ENCODE measurements at places on chromosomes 6 and 20. TPM values are rescaled to one million over a fixed set of nuclear protein-coding genes. Genes with fewer than 3 reads are reported as not detected.

Gene ATRN
- total RNA-seq = 31.7 TPM

Gene DCBLD1
- total RNA-seq = 3.1 TPM

DNA sequence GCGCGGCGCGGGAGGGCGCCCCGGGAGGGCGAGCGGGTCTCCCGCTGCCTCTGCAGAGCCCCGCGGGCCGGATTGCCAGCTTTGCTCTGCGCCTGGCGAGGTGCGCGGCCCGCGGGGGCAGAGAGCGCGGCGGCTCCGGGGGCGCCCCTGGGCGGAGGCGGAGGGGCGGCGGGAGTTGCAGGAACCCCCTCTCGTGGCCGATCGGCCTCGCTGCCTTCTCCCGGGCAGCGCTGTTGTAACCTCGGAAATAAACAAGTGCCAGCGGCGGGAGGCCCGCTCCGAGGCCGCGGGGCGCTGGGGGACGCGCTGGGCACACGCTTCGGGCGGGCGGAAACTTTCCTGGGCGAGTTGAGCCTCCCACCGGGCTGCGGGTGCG, 1.2 kb downstream of the CDH4 start:
- no peak for DNase-seq

GRCh38 chr20:45115386-45115774, 406 bp upstream of the WFDC5 start:
- no peak for DNase-seq

DNA sequence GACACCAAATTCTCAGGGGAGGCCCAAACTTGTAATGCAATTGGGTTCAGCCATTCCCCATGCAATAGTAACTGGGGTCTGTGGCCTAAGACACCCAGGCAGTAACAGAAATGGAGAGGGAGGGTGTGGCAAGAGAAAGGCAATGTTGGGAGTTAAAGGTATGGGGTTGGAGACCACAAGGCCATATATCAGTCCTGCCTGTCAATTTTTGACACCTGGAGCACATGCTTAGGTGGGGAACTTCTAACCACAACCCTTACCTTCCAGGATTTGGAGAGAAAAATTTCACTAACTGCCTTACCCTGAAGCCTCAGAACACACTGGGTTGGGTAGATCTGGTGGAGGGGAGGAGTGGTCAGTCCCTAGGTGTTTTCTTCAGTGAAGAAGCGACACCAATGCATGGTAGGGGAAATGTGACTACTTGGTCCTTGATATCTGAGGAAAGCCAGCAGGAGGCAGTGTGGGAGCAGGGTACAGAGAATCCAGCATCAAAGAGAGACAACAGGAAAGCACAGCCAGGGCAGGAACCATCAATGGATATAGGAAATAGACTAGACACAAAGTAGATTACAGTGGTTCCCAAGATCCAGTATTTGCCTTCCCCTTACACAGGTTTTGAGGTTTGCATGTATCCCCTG, 6.8 kb upstream of the USP49 start:
- no peak for DNase-seq

- DNase-seq = no peak
Measured at GRCh38 chr6:11467364-11467763, 70.2 kb upstream of the TMEM170B start.

GRCh38 chr6:160973311-160974250, 18.0 kb upstream of the MAP3K4 start:
- DNase-seq = peak; percentile 76

DNA sequence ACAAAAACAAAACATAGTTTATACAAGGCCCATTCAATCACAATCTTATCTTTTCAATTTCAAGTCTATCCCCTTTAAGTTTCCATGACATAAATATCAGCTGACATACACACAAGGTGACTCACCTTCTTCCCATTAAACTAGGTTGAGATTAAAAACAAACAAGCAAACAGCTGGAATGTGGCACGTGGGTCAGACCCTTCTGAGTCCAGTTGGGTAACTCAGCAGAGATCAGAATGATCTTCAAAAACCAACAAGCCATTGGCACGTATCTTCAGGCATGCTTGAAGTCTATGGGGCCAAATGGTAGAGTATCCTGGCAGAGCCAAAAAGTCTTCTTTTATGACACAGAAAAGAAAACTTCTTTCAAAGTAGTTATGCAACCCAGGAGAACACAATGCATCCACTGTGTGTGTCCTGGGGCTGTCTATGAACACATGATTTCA, 603.5 kb upstream of the CITED2 start:
- DNase-seq = no peak

GRCh38 chr6:105191351-105191750, 11.5 kb upstream of the POPDC3 start:
- DNase-seq = no peak
